ENCODE measurements at places on chromosomes 16 and 17.

- no peak for DNase-seq
These were observed 127.0 kb upstream of the RPL38 start for GRCh38 chr17:74076446-74076845.

- DNase-seq = no peak
These were observed at the start of gene C16orf96 for GRCh38 chr16:4556112-4556511. C16orf96 (plus strand) TSS chr16:4556340; CDS start chr16:4556490, 150 bp downstream.

DNA sequence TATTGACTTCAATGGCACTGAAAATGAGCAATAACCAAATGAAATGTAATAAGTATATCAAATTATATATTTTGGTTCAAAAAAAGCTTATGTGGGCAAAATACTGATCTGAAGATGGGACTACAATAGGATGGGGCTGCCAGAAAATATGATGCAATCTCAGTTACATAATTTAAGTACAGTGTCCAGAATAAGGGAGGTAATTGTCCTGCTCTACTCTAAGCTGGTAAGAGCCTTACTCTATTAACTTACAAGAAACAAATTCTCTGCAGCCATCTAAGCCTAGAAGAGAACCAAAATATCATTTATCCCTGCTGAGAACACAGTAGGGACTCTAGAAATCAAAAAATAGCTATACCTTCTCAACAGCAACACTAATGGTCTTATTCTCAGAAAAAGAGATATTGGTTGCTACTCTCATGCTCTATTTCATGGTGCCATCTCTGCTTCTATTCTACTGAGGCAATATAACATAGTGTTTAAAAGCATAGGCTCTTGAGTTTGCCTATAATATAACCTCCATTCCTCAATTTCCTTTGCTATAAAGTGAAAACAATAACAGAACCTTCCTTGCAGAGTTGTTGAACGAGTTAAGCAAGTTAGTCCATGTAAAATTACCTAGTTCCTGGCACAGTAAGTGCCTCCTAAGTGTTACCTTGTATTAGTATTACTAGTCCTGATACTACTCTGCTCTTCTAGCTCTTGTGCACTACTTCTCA, 19.9 kb downstream of the NQO1 start:
- no peak for DNase-seq

DNA sequence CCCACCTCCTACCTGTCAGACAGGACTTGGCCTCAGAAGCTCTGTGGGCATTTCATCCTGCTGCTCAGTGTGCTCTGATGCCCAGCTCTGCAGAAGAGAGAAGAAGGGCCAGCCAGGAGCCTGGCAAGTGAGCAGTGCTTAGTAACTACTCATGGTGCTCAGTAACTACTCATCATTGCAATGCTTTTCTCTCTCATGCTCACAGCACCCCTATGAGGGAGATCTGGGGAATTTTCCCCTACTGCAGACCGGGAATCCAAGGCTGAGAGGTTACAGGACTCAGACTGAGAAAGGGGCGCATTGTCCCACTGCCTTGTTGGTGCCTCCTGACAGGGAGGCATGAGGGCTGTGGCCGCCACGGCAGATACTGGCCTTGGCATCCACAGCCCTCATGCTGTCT, 261.1 kb downstream of the C16orf95 start:
- DNase-seq = no peak

DNA sequence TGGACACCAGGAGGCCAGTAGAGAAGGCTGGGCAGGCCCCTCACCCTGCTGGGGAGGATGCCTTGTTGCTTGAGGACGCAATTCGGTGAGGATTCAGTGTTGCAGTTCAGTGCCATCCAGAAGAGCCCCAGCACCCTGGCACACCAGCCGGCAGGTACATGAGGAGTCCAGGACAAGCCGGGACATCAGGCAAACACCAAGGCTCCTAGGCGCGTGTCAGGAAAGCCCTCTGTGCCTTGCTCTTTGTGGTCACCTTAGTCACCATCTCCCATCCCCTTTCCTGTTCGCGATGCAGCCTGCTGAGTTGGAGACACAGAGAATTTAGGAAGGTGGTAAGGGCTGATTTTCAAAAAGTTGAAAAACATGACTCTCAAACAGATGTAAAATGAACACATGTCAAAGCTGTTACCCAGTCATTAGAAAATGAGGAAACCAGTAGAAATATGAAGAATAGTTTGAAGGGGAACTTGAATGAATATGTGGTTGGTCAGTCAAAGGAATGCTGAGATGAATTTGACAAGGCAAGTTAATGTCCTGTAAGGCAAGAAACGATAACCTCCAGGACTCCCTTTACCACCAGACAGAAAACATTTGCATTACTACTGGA, 2.3 kb upstream of the NCBP3 start:
- DNase-seq = no peak

- no peak for DNase-seq
These were observed 56.5 kb downstream of the SNTB2 start for GRCh38 chr16:69243479-69243878.
